ENCODE measurements at places on chromosomes 11 and 22.

DNA sequence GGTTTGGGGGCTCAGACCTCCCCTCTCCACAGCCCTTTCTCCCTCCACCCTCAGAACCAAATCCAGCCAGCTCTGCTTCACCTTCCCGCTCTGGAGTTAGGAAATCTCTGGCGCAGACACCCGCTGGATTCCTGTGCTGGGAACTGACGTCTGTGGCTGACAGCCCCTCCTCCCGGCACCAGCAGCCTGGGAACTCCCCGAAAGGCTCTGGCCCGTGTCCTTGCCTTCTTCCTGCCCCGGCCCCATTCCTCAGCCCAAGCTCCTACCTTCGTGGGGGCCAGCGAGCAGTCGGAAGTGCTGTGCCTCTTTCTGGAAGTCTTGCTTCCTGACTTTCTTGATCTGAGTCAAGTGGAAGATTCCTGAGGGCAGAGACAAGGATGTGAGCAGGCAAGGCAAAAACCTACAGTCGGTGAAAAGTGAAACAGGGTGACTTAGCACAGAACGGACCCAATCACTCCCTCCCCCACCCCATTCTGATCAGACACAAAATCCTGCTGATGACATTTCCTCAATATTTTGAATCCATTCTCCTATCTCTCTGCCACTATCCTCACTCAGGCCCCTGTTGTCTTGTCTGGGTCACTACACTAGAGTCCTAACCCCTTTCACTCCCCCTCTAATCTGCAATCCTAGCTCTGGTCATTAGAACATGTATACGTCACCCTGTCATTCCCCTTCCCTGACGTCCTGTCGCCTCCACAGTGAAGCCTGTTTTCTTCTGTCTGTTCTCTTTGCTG lies 34.1 kb downstream of the CHRDL2 start:
- no peak for DNase-seq

GRCh38 chr22:22710719-22711531 lies 66.5 kb downstream of the GGTLC2 start:
- DNase-seq = no peak

DNA sequence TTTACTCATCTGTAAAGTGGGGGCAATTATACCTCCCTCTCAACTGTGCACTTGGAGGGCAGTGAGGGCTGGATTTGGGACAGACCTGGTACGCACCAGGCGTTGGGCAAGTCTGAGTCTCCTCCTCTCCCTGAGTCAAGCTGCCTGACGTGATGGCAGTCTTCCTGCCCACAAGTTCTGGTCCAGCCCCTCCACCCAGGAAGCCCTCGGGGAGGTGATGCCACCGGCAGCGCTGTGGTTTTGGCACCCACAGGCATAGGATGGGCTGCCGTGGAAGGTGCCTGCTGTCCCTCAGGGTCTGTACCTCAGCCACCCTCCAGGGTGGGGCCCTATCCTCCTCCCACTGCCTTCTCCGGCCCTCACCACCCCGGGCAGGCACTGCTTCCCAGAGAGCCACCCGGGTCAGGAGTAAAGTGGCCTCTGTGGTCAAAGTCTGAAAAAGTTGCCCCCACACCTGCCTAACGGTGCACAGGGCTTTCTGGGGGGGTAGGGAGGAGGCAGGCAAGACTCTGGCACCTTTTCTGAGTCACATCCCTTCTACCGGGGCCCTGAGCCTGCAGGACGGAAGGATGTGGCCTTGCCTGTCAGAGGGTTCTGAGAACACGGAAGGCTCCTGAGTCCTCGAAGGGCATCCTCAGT lies 6.5 kb upstream of the APOBEC3H start:
- DNase-seq = no peak

DNA sequence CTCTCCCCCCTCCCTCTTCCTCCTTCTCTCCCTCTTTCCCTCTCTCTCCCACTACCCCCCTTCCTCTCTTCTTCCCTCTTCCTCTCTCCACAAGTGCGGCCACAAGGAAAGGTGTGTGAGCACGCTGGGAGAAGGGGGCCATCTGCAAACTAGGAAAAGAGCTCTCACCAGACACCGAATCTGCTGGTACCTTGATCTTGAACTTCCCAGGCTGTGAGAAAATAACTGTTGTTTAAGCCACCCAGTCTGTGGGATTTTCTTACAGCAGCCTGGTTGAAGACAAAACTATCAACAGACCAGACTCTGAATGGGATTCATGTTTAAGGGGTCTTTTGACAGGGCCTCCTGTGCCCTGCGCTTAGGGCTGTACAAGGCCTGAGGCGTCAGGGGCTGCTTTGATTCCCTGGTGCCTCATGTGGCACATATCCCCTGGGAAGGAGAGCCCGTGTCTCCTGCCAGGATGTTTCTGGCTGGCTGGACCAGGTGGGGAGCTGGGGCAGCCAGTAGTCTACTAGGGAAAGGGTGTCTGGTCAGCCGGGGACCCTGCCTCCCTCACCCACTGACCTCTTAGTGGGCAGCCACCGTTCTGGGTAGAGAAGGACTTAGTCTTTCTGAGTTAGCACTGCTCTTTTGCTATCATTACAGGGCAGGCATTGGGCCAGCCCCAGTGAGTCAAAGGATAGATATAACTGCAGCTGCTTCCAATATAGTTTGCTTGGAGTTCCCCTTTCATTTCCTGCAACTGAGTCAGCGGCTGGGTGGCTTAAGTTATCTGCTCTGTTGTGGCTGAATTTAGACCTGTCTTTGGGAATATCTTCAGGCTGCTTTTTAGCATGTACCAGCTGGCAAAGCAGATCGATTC lies 6.2 kb downstream of the PANX1 start:
- DNase-seq = no peak

GRCh38 chr11:119741369-119742262 lies 12.6 kb upstream of the NECTIN1 start:
- DNase-seq = no peak

Measured in iPS DF 19.7 (cell line).